Renal cortex interstitium (tissue), 15 donors: ENCODE measurements at places on chromosomes 16 and 17. TPM values are rescaled to one million over a fixed set of nuclear protein-coding genes. Genes with fewer than 3 reads are reported as not detected.

Gene ABR
- polyA plus RNA-seq: 65.6 TPM

Gene KRTAP1-5
- polyA plus RNA-seq: not detected

Gene SCGB1C2
- polyA plus RNA-seq: 2.6 TPM

Gene TBC1D10B
- polyA plus RNA-seq: 38.7 TPM

Gene KRT13
- polyA plus RNA-seq: 0.42 TPM

Gene CRHR1
- polyA plus RNA-seq: not detected

Gene ADAP2
- polyA plus RNA-seq: 2.2 TPM

Gene ZFP3
- polyA plus RNA-seq: 13.9 TPM

Gene NEUROD2
- 0.05 TPM for polyA plus RNA-seq

Gene NPIPA7
- 14.9 TPM for polyA plus RNA-seq

Gene CCL14
- polyA plus RNA-seq: 12.9 TPM

Gene CCL16
- 0.20 TPM for polyA plus RNA-seq

Gene TBC1D28
- not detected for polyA plus RNA-seq

Gene RASD1
- polyA plus RNA-seq: 2.6 TPM

Gene UNC45B
- polyA plus RNA-seq: 0.20 TPM
